ENCODE measurements at places on chromosomes 11 and 22.

DNA sequence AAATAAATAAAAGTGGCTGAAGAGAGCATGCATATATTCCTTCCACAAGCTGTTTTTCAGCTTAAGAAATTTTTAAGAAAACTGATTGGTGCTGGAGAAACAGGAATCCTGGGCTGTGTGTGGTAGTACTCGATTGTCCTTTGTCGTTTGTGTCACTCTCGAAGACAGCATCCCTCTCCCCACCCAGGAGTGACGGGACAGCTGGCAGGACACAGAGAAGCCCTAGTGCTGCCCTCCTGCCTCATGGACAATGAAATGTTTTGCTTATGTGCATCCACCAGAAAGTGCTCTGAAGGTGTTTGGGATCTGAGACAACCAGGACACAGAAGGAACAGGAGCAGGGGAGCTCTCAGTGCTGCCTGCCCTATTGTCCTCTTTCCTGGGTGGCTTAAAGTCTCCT is 12.8 kb downstream of the PLAAT4 start:
- no peak for DNase-seq

DNA sequence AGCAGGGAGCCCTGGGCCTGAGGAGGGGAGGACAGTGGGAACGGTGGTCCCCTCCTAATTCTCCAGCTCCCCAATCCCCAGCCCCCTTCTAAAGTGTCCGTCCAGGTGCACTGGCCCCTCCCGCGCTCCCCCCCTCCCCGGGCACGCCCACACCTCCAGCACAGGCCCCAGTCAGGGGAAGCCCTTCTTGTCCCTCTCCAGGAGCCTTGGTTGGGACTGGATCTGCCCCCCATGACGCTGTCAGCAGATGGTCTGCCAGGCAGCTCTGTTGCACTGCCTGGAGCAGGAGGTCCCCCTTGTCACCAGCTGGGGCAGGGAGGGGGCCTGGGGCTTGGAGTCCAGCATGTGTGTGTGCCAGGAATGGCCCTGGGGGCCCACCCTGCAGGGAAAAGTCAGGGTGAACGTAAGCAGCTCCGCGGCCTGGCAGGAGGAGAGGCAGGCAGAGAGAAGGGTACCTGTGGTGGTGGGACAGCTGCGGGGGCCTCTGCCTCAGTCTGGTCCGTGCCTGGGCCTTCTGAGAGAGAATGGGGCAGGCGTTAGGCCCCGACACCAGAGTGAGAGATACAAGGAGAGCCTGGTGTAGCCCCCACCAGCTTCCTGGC is 1.6 kb downstream of the IRF7 start:
- DNase-seq = no peak

GRCh38 chr11:68812526-68812925 is 29.2 kb downstream of the CPT1A start:
- no peak for DNase-seq

- DNase-seq = no peak
Measured at GRCh38 chr11:8512547-8512946, 81.5 kb downstream of the STK33 start.

DNA sequence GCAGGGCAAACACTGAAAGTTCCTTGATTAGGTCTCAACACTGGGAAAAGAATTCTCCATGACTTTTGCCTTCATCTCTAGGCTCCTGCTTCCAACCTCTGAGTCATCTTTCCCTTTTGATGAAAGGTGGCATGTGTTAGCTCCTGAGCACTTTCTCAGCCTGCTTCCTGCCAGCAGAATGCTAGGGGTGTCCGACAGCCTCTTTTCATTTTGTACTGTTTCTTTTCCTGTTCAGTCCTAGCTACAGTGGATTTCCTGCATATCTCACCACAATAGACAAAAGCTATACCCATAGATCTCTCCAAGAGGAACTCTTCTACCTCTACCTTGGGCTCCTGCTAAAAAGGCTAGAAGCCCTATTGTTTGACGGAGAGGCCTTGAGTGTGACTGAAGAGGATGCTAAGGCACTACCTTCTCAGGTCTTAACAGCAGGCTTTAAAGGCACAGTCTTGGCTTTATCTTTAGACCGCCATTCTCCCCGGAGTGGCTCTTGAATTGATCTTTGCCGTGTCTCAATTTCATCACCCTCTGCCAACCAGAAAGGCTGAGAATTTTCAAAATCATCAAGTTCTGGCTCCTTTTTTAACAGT is 145.5 kb downstream of the RBFOX2 start:
- no peak for DNase-seq

GRCh38 chr11:23540101-23540561 is 679.9 kb upstream of the CCDC179 start:
- peak; percentile 42 for DNase-seq

DNA sequence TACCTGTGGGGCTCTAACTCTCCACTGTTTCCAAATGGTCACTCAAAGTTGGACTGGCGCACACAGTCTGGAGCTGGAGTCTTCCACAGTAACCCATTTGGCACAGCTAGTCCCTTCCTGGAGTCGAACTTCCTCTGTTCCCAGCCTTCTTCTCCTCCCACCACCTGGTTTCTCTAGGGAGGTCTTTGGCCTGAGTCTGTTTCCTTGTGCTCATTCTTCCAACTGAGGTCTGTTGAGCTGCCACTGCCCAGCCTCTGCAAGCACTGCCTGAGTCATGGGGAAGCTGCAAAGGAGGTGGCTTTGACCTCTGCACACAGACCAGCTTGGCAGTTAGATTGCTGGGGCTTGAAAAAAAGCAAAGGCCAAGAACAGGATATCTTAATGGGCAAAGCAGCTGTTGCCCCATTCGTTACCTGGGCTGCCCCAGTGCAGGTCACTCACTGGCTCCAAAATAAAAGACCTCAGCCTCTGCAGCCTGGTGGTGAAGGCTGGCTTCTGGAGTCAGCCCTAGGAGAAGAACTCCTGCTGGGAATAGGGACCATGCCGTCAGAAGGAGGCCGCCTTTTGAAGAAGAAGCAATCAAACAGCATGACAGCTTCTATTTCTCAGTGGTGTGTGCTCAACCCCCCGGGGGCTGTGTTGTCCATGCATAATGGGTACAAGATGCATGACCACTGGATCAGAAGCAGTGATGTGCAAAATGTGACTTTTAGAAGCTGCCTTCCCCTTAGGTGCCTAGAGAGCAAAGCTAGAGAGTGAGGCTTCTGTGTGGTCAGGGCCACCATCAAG is 3.0 kb downstream of the ADAMTS15 start:
- no peak for DNase-seq

DNA sequence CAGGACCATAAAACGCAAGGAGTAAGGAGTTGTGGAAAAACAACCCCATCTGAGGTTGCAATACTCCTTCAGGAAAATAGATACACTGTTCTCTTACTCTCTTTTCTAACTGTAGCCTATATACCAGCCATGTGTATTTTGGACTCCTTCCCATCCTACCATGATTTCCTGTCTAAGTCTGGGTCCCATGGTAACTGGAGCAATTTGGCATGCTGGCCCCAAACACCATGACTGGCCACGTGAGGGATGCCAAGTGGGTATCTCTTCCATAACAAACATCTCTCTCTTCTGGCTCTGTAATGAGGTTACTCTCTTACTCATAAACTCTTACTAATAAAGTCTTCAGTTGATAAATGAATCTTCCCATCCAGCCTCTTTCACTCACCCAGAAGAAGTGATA is 26.5 kb downstream of the ABTB2 start:
- DNase-seq = no peak

DNA sequence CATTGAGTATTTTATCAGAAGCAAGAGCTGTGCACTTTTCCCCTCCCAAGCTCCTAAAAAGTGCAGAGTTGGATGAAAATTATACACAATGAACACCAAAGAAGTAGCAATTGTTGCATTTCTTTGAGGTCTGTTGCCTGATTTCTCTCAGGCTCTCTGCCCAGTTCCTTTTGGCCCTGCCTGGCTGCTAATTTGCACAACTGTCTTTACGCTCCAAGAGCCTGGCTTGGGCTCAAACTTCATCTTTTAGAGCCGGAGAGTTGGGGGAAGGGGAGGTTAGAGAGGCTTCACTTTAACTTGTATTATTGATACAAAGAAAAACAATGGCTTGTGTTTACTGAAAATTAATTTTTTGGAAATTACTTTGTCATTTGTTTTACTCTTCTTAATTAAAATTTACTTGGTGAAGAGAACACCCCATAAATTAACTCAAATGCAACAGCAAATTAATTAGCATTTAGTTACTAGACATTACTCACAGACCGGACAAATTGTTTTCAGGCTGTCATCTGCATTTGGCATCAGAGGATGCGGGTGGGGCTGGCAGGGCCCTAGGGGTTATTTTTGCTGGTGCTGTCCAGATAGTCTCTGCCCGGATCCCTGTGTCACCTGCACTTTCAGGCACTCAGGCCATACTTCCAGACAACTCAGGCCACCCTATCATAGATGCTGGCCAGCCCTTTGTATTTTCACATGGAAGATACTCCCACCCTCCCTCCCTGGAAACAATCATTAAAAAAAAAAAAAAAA is 407.3 kb downstream of the NXPE2 start:
- no peak for DNase-seq

DNA sequence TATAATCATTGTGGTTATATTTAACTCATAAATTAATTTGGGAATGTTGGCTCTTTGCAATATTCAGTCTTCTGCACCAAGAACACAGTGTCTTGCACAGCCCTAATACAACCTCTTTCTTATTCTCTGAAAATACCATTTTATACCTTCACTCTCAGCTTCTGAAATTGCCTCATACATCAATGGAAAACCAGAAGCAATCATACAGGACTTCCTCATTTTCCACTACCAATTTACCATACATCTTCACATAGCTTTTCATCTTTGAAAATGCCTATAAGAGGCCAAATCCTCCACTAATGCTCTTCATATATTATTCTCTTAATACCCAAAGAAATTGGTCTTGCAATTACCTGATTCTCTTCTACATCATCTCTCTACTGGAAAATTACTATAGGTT is 4.3 kb upstream of the OR2AG1 start:
- no peak for DNase-seq

- no peak for DNase-seq
Measured at GRCh38 chr11:70883973-70884623, 368.3 kb downstream of the SHANK2 start.

GRCh38 chr11:41498726-41499125 is 39.3 kb upstream of the LRRC4C start:
- no peak for DNase-seq

- no peak for DNase-seq
Measured at GRCh38 chr11:95182397-95182796, 48.6 kb downstream of the SESN3 start.

- no peak for DNase-seq
Measured at GRCh38 chr22:37243402-37244113, 511 bp downstream of the RAC2 start.

- DNase-seq = peak; percentile 47
Measured at GRCh38 chr22:32103658-32104315, 55.3 kb downstream of the C22orf42 start.

- no peak for DNase-seq
Measured at GRCh38 chr11:124896071-124896750, 1.5 kb downstream of the ROBO4 start.

- DNase-seq = no peak
Measured at GRCh38 chr22:31692186-31692886, 30.3 kb upstream of the PISD start.

GRCh38 chr11:23551706-23552105 is 691.4 kb upstream of the CCDC179 start:
- no peak for DNase-seq

- no peak for DNase-seq
Measured at GRCh38 chr22:41775338-41775737, 25.1 kb upstream of the CCDC134 start.

- DNase-seq = no peak
Measured at GRCh38 chr11:120306519-120307242, 18.4 kb upstream of the TLCD5 start.

DNA sequence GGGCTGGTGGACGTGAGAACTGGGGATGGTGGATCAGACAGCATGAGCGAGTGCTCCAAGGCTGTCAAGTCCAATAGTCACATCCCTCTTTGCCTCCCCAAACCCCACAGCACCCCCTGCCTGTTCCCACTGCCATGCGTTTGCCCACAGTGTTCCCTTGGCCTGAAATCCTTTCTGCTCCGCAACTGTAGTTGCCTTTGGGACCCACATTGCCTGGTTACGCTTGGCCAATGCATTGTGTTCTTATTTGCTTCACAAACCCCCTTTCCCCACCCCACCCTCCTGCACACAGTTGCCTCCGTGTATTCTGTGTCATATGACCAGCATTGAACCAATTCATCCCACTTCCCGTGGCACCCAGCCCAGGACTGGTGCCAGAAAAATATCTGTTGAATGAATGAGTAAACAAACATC is 2.1 kb upstream of the KIAA0930 start:
- DNase-seq = no peak

- DNase-seq = no peak
Measured at GRCh38 chr11:74418509-74418895, 20.3 kb upstream of the PGM2L1 start.

DNA sequence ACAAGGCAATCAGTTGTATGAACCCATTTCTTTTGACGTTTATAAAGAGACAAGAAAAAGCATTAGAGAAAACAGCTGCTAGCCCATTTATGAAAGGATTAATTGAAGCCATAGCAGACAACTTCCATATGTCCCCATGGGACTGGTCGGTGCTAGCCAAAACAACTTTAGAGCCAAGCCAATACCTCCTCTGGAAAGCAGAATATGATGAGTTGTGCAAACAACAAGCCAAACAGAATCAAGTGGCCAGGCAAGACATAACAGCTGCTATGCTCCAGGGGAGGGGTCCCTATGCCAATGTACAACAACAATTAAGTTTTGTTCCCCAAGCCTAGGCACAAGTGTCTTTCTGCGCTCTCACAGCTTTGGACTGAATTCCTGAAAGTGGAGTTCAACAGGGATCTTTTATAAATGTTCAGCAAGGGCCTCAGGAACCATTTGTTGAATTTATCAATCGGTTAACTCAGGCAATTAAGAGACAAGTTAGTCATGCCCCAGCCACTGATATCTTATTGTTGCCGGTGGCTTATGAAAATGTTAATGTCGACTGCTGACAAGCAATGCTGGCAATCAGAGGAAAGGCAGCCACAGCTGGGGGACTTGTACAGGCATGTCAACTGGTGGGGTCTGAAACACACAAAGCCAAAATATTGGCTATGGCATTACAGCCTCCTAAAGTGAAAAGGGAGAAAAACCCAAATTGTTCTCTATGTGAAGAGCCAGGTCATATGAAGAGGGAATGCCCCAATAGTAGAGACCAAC is 1593.1 kb upstream of the TENM4 start:
- DNase-seq = peak; percentile 40

All from NCI-H524 (cell line).